Fibroblast of skin of scalp (primary cell): ENCODE measurements at places on chromosomes 5 and 9.
A peak's percentile ranks its signal among the peaks of the same experiment; 100 is the strongest.

- DNase-seq: no peak
These were observed 160.2 kb upstream of the TBCA start for GRCh38 chr5:77936365-77936693.

- peak; percentile 72 for DNase-seq
These were observed 63.9 kb downstream of the PRRT1B start for GRCh38 chr9:131609099-131609830.

DNA sequence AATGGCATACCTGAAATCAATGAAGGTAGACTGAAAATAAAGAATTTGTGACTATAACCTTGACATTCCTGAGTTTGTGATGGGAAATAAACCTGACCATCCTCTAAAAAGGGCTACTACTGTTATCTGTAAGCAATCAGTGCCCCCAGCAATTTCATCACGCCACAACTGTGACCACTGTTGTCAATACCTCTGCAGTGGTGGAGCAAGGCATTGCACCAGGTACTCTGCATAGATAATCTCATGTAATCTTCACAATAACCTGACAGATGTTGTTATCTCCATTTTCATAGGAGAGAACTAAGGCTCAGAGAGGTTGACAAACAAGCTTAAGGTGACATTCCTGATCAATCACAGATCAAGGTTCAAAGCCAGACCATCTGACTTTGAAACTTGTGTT is 38.5 kb upstream of the FRRS1L start:
- no peak for DNase-seq

DNA sequence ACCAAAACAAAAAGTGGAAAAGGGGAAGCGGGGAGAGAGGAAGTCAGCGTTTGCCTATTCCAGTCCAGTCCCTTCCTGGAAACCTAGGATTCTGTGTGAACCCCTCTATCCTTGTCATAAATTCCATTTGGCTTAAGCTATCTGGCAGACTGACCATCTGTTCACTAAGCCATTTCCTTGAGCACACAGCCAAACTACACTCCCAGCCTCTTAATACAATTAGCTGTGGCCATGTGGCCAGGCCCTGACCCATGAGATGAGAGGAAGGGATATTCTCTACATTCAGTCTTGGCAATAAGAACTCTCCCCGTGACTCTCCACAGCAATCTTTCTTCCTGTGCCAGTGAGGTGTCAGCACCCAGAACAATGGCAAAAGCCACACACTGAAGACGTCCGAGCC is 424.8 kb downstream of the TLE1 start:
- DNase-seq: no peak

DNA sequence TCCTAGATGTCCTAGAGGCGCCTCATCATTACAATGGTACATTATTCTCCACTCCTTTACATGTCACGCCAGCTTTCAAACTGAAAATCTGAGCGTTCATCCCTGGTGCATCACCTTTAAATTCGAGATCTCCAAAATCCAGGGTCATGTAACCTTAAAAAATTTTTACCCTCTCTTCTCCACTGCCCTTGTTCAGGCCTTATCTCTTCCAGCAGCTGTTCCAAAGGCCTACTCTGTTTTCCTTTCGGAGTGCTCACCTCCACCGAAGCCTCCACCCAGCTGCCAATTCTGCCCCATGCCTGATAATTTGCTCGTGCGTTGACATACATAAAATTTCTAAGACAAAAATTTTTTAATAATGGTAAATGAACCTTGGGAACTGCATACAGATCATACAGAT is 950 bp upstream of the MSH3 start:
- DNase-seq: no peak
